Renal cortical epithelial cell (primary cell): ENCODE measurements at places on chromosomes 2 and 18. TPM values are rescaled to one million over a fixed set of nuclear protein-coding genes. Genes with fewer than 3 reads are reported as not detected.

DNA sequence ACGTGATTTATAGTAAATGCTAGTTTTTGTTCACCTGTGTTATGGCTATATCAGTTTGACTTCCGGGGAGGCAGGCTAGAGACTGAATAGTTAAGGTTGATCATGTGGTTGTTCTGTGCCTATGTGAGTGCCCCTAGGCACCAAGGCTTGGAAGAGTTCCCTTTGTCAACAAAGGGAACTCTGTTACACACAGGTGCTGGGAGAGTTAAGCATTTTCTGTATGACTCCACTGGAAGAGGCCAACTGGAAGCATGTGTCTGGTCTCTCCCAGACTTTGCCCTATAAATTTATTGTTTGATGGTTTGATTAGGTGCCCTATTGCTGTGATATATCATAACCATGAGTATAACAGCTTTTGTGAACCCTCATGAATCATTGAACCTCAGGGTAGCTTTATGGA is 63.8 kb downstream of the ARL6IP6 start:
- no peak for DNase-seq

DNA sequence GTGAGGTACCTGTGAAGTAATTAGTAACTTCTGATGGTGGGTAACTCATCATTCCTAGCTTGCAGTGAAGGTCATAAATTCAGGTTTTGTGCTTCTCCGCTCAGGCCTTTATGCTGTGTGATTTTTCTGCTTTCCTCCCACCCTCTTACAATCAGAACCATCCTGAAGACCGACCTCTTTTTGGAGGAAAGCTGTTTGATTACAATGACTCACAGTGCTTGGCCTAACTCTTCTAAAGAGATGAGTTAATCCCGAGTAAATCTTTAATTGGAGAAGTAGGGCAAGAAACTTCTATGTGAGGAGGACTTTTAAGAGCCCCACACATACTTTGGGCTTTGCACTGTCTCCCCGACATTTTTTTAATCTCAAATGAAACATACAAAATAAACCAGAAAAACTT is 53.1 kb downstream of the TTC27 start:
- DNase-seq = peak; percentile 74

DNA sequence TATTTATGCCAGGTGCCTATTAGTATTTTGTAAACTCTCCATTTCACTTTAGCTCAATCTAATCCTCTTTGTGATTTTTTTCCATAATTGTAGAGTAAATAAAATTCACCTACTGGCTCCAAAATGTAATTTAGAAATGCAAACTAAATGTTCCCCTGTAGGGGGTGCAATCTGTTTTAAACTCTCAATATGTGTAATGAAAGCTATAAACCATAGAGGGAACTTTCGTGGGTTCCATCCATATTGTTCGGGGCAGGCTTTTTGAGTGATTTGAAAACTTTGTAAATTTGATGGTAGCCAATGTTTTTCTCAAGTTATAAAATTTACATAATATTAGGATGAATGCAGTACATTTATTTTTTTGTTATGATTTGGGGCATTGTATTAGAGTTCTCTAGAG is 49.4 kb downstream of the TSPYL6 start:
- DNase-seq = peak; percentile 50

- DNase-seq = no peak
These were observed 3.4 kb upstream of the SP3 start for GRCh38 chr2:173968551-173968950.

DNA sequence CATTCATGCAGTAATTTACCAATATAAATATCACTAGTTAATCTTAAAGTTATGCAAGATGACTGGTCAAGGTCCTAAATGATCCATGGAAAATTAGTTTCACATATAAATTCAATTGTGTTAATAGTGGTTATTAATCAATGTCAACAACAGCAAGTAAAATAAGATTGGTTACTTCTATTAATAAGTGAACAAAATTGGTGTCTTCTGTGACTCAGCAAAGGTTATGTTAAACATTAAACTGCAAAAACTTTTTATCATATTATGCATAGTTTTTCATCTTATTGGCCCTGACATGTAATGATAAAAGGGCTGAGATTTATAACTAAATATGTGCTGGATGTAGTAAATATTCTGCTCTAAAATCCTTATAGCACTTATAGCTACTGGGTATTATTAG is 359.0 kb upstream of the UBE2E3 start:
- peak; percentile 52 for DNase-seq

GRCh38 chr2:152406119-152406835 is 71.3 kb downstream of the FMNL2 start:
- DNase-seq = no peak

DNA sequence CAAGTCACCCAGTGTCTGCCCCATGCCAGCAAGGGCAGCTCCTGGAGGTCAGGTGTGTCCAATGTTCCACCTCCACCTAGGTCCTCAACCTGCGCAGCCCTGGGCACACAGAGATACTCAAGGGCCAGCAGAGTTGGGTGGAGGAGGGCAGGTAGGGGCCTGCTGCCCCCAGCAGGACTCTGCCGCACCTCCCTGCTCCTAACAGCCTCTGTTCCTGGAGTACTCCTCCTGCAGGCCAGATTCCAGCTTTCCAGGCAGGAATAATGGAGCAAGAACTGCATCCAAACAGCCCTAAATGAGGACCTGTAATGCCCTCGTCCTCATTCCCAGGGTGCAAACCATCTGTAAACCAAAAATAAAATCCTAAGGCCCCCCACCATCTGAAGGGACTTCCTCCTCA is 44.4 kb upstream of the ACAA2 start:
- no peak for DNase-seq

DNA sequence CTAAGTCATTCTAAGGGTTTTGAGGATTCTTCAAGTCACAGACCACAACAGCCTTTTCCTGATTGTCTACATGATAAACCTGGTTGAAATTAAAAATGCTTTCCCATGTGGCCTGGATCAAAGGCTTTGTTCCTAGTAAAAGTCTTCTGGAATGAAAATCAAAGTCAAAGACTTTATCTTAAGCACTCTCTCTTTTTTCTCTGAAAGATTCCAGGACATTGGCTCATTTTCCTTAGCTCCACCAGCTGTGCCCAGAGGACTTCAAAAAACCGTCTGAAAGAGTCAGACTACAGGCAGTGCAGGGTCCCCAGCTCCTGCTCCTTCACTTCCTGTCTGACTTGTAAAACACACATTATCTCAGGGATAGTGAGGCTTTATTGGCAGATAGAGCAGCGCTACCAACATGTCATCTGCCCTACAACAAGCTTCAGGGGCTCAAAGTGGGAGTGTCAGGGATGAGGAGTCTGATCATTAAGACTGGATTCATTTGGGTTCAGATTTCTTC is 148.2 kb downstream of the ESCO1 start:
- DNase-seq = no peak

DNA sequence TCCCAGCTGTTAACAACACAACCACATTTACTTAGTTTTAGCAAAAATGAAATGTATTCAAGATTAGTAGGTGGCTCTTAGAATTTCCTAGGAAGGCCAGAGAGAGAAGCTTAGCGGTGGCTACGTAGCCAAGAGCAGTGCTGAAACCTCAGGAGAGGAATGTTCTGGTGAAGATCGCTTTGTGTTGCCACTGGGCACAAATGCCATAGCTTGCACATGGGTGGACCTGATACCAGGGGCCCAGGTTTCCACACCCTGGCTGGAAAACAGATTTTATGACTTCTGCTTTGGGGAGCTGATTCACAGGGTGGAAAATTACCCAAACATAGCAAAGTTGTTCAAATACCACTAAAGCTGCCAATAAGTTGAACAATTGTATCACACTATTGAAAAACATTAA is 43.4 kb downstream of the THUMPD2 start:
- peak; percentile 63 for DNase-seq

GRCh38 chr18:36255072-36255698 is 42.3 kb upstream of the FHOD3 start:
- no peak for DNase-seq

DNA sequence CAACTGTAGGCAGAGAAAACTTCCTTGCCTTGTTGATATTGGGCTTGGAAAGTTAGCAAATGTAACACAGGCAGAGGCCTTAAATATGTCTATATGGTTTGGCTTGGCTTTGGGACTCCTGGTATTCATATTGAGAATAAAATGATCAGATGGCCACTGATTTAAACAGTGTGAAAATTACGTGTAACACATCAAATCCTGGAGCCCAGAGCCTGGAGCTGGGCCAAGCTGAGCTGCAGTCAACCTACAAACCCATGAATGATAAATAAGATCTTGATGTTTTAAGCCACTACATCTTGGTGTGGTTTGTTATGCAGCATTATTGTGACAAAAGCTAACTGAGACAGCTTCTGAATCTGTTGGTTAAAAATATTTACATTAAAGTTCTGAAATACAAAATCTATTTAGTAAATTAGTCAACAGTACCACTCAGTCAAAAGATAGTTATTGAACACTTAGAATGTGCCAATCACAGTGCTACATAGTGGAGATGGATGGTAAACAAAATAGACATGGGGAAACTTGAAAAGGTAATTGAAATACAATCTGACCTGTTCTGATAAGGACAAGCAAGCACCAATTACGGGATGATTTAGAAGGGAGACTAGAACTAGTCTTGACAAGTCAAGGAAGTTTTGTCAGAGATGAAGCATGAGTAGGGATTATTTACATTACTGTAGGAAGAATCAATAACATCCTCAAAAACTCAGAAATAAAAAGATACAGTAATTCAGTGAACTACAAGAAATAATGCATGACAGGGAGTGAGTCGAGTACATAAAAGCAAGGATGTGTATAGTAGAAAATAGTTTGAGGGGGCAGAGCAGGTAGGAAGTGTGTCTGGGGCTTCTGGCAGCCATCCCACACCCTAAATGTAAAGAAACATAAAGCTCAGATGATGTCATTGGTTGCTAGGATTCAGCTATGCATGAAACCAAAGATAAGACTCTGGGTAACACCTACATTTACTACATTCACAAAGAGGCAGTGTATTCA is 157.7 kb downstream of the HNMT start:
- DNase-seq = no peak

INPP5D gene
- 1.2 and 9.7 TPM in 2 replicates for total RNA-seq

SF3B1 gene
- 167 and 258 TPM in 2 replicates for total RNA-seq
